ENCODE measurements at places on chromosomes 1 and 21.

DNA sequence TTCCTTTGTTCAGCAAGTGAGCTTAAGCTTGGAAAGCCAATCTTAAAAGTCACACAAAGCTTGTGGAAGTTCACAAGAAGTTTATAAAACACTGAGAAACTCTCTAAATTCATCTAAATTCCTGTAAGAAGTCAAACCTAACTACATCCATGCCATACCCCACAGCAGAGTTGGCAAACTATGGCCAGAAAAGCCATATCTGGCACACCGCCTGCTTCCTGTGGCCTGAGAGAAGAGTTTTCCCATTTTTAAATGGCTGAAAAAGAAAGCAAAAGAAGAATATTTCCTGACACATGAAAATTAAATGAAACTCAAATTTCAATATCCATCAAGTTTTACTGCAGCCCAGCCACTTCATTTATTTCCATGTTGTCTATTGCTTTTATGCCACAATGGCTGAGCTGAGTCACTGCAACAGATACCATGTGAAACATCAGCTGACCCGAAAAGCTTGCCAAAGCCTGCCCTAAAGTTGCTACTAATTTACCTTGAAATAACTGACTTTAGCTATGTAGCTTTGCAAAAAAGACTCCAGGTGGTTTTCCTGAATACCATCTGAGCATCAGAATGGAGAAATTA lies 237.1 kb downstream of the SLC45A1 start:
- peak; percentile 74 for DNase-seq

DNA sequence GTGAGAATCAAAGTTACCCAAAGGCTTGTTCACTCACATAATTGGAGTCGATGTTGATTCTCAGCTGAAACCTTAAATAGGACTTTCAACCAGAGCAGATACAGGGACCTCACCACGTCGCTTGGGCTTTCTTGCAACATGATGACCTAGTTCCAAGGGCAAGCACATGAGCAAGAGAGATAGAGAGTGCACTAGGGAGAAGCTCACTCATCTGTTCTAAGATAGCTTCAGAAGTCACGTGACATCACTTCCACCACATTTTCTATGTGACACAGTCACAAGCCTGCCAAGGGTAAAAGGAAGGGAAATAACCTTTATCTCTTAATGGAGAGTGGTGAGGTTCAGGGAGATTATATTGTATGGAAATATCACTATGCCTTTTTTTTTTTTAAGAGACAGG lies 470.1 kb upstream of the PLXNA2 start:
- DNase-seq = no peak

- no peak for DNase-seq
Measured at GRCh38 chr1:36594023-36594422, 111.3 kb upstream of the CSF3R start.

DNA sequence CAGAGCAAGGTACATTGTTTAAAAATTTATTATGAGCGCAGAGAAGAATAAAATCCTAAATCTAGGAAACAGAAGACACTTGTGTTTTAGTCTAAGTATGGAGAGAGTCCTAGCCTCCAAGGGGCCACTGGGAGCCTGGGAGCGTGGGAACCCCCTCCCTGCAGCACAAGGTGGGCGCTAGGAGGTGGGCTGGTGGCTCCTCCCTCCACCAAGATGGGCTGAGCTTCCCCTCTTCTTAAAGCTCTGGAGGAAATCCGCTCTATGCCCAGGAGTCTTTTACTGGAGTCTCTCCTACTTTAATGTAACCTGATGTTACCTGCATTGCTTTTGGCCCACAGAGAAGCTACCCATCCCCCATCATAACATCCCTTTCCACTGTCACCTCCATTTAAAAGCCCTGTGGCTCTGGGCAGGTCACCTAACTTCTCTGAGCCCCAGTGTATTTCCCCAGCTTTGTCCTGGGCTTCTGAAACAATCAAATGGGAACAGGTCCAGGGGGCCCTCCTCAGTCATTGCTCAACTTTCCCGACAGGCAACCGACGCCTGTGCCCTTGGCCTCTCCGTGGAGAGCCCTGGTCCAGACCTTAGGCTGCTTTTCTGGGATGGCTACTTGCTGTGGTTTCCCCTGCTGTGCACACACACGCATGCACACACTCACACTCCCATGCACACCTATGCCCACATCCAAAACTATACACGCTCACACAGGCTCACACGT lies 181.5 kb downstream of the NPHP4 start:
- DNase-seq = no peak

GRCh38 chr1:90187323-90187585 lies 192.3 kb downstream of the ZNF326 start:
- no peak for DNase-seq

- DNase-seq = peak; percentile 67
Measured at GRCh38 chr1:84936116-84936810, 43.3 kb upstream of the LPAR3 start.
